ENCODE measurements at places on chromosomes 12 and 14. TPM values are rescaled to one million over a fixed set of nuclear protein-coding genes. Genes with fewer than 3 reads are reported as not detected.
A peak's percentile ranks its signal among the peaks of the same experiment; 100 is the strongest.

DNA sequence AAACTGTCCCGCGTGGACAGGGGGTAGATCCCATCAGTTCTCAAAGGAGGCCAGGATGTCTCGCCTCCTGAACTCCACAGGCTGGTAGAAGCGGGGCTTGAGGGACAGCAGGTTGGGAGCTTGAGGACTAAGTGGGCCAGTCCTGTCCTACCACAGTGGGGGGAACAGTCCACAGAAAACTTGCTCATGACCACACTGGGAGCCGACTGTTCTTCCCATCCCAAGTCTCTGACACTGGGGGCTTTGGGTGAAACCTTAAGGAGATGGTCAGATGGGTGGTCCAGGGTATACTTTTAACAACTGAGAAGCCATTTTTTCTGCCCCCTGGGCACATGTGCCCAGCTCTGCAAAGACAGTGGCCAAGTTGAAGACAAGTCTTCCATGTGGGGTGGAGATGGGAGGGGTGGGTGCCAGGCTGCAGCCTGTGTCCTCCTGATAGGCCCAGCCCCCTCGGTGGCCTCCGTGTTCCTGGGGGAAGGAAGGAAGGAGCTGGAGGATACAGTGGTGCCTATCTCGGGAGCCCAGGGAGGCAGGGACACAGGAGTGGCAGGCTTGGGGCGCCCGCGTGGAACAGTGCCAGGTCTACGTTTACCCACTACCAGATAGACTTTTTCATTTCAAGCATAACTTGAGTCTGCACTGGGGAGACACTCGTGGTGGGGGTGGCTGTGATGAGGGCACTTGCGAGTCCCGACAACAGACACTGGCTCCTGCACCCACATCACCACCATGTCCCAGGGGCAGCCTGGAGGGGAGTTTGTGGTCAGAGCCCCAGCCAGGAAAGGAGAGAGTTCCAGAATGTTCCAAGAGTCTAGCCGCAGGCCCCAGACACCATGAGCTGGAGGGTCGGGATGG lies 14.7 kb downstream of the RHOF start:
- H3K4me1 ChIP-seq, result peaks cover 44% of the 10 kb centered on the region
- H3K27ac ChIP-seq, result no peak overlapping the region
- H3K36me3 ChIP-seq, result peaks cover 22% of the 10 kb centered on the region
- no peak overlapping the region for H3K4me3 ChIP-seq
- H3K27me3 ChIP-seq, result no peaks in the 10 kb centered on the region

DNA sequence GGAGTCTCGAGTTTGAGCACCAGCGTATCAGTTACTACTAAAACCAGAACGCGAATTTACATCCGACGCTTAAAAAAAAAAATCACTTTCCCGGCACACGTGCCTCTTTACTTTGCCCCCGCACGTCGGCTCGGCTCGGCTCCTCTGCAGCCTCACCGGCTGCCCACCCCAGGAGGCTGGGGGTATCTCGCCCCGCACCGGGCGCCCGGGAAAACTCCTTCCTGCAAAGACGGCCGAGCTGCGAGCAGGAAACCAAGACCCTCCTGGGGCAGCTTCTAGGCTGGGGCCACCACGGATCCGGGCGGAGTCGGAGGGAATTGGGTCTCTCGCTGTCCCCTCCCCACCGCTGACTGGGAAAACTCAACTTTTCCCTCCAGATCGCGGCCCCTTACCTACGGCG lies 610 bp downstream of the VSIG10 start:
- H3K4me1 ChIP-seq, result peaks cover 4% of the 10 kb centered on the region
- DNase-seq, result no peak
- H3K36me3 ChIP-seq, result no peaks in the 10 kb centered on the region

- H3K27ac ChIP-seq, result no peak overlapping the region
- H3K4me1 ChIP-seq, result no peaks in the 10 kb centered on the region
- no peak for DNase-seq
- H3K27me3 ChIP-seq, result no peaks in the 10 kb centered on the region
- no peak overlapping the region for H3K4me3 ChIP-seq
These were observed 385.4 kb upstream of the TMEM132C start for GRCh38 chr12:127881371-127882140.

GRCh38 chr12:66365718-66366490 lies 63.6 kb downstream of the HELB start:
- no peak for DNase-seq
- no peak overlapping the region for H3K4me3 ChIP-seq
- no peaks in the 10 kb centered on the region for H3K4me1 ChIP-seq
- H3K27ac ChIP-seq, result no peak overlapping the region
- no peaks in the 10 kb centered on the region for H3K27me3 ChIP-seq

- no peak overlapping the region for H3K27ac ChIP-seq
- no peak overlapping the region for H3K4me3 ChIP-seq
- no peaks in the 10 kb centered on the region for H3K27me3 ChIP-seq
- H3K36me3 ChIP-seq, result no peaks in the 10 kb centered on the region
- DNase-seq, result no peak
These were observed 13.4 kb downstream of the ST8SIA1 start for GRCh38 chr12:22321018-22321605.

- peaks cover 4% of the 10 kb centered on the region for H3K27me3 ChIP-seq
- H3K4me3 ChIP-seq, result no peak overlapping the region
- peaks cover 19% of the 10 kb centered on the region for H3K4me1 ChIP-seq
- no peak for DNase-seq
These were observed 1.3 kb upstream of the ARHGEF25 start for GRCh38 chr12:57609781-57610553.

DNA sequence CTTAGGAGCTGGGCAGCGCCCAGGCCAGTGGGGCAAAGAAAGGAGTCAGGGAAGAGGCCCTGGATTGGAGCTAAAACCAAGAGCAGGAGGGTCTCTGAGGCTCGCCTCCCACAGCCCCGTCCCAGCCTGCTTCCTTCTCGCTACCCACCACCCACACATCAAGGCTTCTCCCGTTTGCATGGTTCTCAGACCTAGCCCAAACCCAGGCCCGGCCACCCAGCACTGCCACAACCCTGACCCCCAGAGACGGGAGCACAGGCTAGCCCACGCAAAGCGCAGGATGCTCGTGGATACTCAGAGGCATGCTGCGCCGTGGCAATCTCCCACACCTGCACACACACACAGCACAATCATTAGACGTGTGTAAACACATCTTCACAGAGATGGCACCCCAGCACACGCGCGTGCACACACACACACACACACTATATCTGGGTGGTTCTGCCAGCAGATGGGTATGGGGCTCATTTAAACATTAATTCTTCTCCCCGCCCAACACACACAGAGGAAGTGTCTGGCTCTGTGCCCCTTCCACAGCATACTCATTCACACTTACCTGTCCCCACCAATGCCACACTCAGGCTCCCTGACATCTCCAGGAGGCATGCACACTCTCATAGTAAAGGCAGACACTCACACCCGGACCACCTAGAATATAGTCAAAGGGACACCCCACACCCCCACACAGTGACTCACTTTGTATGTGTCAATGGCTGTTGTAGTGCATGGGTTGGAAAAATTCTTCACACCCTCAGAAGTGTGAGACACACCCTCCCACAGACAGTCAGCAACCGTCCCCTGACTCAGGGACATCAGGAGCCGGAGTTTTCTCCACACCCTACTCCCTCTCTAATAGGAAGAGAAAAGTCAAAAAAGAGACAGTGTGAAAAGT lies 1.1 kb downstream of the CARMIL3 start:
- H3K27me3 ChIP-seq, result no peaks in the 10 kb centered on the region
- peaks cover 9% of the 10 kb centered on the region for H3K4me1 ChIP-seq
- no peak for DNase-seq
- H3K4me3 ChIP-seq, result peak overlapping the region; percentile 66
- H3K27ac ChIP-seq, result no peak overlapping the region
- no peaks in the 10 kb centered on the region for H3K36me3 ChIP-seq

DNA sequence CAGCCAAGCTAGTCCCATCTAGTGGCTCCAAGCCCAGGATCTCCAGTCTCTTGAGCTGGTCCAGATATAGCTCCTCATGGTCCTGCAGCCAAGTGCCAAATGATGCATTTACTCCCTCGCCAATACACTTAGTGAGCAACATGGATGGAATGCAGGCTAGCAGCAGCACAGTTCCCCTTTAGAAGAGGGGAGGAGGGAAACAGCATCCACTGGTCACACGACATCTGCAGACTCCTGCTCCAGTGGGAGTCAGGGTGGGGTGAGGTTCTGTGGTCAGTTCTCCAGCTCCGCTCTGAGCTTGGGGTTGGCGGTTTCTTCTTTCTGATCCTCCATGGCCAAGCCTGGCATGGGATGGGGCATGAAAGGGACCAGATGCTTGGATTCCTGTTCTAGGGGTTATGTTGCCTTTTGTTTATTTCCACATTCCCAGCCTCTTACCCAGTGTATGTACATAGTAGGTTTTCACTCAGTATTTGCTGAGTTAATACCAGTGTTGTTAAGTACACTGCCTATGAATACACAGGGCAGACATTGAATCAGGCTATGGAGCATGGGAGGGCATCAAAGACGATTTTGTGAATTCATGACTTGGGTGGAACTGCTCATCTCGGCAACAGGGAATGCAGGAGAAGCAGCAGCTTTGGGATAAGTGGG lies 57.3 kb downstream of the GALNT16 start:
- no peaks in the 10 kb centered on the region for H3K27me3 ChIP-seq
- no peak overlapping the region for H3K4me3 ChIP-seq
- H3K27ac ChIP-seq, result no peak overlapping the region
- H3K4me1 ChIP-seq, result no peaks in the 10 kb centered on the region
- H3K36me3 ChIP-seq, result no peaks in the 10 kb centered on the region

GRCh38 chr14:104145826-104146601 lies 7.6 kb downstream of the KIF26A start:
- no peak for DNase-seq
- no peaks in the 10 kb centered on the region for H3K27me3 ChIP-seq
- no peak overlapping the region for H3K27ac ChIP-seq
- H3K36me3 ChIP-seq, result no peaks in the 10 kb centered on the region
- H3K4me1 ChIP-seq, result no peaks in the 10 kb centered on the region

DNA sequence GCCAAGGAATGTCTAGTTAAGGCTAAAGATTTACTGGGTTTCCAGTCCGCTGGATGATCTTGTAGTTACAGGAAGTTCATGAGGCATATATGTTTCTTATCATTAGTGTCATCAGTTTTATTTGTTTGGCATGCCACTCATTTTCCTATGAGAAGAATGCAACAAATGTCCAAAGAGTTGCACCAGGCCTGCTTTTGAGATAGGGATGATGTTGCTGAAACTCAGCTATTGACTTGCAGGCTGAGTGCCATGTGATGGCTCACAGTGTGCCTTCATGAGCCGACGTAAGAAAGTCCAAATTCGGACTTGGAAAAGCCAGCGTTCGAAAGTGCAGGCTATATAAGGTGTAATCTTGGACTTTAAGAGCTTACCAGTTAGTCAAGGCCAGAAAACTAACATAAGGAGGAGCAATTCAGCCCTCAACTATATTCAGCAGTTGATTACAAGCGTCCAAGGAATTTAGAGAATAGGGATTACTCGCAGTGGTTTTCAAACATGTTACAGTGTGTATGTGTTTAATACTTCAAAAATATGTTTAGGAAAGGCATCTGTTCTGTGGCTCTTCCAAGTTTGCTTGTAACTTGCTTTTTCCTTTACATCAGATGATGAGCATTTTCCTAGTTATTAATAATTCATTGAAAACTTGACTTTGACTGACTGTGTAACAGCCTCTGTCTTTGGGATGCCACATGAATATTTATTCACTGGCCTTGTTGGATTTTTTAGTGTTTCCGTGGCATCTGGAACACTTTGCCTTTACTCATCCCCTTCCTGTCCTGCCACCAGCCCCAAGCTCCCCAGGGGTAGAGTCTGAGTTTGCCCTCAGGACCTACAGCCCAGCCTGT lies 101.3 kb downstream of the LGMN start:
- no peaks in the 10 kb centered on the region for H3K36me3 ChIP-seq
- no peak overlapping the region for H3K27ac ChIP-seq
- peaks cover 64% of the 10 kb centered on the region for H3K4me1 ChIP-seq
- H3K4me3 ChIP-seq, result peak overlapping the region; percentile 17

- H3K36me3 ChIP-seq, result no peaks in the 10 kb centered on the region
- no peak for DNase-seq
- no peaks in the 10 kb centered on the region for H3K4me1 ChIP-seq
- H3K27me3 ChIP-seq, result no peaks in the 10 kb centered on the region
These were observed 23.2 kb upstream of the JPH4 start for GRCh38 chr14:23601845-23602180.

DNA sequence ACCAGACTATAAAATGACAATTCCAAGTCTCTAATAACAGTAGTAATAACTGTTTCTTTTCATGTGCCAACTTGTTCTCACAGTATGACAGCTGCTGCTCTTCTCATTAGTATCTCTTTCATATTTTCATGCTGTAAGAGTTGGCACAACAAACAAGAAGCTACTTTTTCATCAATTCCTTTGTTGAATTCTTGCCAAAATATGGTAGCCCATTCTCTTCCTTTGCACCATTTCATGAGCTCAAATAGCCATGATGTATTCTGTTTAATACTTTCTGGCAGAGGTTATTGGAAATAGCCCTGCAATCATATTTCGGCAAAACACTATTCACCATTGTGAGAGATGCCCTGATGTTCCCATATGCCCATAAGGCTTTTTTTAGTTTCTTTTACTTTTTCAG lies 1100.7 kb downstream of the TRHDE start:
- H3K27me3 ChIP-seq, result no peaks in the 10 kb centered on the region
- DNase-seq, result no peak
- no peak overlapping the region for H3K27ac ChIP-seq
- H3K36me3 ChIP-seq, result no peaks in the 10 kb centered on the region
- no peak overlapping the region for H3K4me3 ChIP-seq
- H3K4me1 ChIP-seq, result no peaks in the 10 kb centered on the region

DNA sequence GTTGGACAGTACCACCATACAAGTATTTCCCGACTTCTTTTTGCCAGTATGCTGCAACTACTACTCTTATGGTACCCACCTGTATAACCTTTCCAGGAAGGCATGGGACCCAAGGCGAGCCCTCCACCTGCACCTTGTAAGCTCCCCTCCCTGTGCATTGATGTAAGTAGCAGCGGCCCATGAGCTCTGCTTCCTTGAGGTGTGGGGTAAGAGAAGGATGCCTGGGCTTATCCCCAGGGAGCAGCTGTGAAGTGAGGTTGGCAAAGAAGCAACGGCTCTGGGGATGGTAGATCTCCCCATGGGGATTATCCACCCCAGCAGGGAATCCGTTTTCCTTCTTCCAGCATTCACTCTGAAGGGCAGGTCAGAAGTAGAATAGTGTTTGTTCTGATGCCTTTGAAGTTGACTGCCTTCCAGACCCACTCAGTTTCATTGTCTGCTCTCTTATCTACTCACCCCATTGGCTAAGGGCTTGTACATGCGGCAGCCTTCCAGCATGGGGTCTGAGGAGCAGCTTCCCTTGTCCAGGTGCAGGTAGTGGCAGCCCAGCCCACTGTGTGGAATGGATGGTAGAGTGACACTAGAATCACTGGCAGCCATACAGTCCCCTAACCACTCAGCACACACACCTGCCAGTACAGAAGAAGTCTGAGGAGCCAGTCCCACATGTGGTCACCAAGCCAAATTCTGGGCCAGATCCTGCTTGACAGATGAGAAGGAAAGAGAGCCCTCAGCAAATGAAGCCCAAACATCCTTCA lies 3.4 kb downstream of the CIROP start:
- no peak for DNase-seq
- H3K27ac ChIP-seq, result no peak overlapping the region
- peaks cover 19% of the 10 kb centered on the region for H3K36me3 ChIP-seq
- peaks cover 18% of the 10 kb centered on the region for H3K4me1 ChIP-seq

The KRT82 gene
- polyA plus RNA-seq, result not detected

The TGM1 gene
- not detected for polyA plus RNA-seq

The HOXC12 gene
- not detected for polyA plus RNA-seq

The PLEKHD1 gene
- polyA plus RNA-seq, result 0.06 TPM

The LMO3 gene
- not detected for polyA plus RNA-seq

The C1QL4 gene
- not detected for polyA plus RNA-seq

The NELL2 gene
- 203 TPM for polyA plus RNA-seq
